Breast epithelium (tissue), 4 donors: ENCODE measurements at places on chromosomes 1 and 21. TPM values are rescaled to one million over a fixed set of nuclear protein-coding genes. Genes with fewer than 3 reads are reported as not detected.
A peak's percentile ranks its signal among the peaks of the same experiment; 100 is the strongest.

GRCh38 chr1:211375146-211375818 lies 48.6 kb downstream of the TRAF5 start:
- no peak overlapping the region for H3K27ac ChIP-seq
- no peaks in the 10 kb centered on the region for H3K27me3 ChIP-seq
- no peaks in the 10 kb centered on the region for H3K4me1 ChIP-seq
- no peak for DNase-seq
- H3K4me3 ChIP-seq = no peak overlapping the region

Gene LCK
- total RNA-seq = 2.9 TPM

Gene NUP210L
- total RNA-seq = under 0.01 TPM

GRCh38 chr1:193259636-193260035 lies 73.2 kb upstream of the B3GALT2 start:
- H3K4me1 ChIP-seq = no peaks in the 10 kb centered on the region
- no peak overlapping the region for H3K27ac ChIP-seq
- H3K4me3 ChIP-seq = no peak overlapping the region
- no peaks in the 10 kb centered on the region for H3K36me3 ChIP-seq
- no peaks in the 10 kb centered on the region for H3K27me3 ChIP-seq
- no peak for DNase-seq

DNA sequence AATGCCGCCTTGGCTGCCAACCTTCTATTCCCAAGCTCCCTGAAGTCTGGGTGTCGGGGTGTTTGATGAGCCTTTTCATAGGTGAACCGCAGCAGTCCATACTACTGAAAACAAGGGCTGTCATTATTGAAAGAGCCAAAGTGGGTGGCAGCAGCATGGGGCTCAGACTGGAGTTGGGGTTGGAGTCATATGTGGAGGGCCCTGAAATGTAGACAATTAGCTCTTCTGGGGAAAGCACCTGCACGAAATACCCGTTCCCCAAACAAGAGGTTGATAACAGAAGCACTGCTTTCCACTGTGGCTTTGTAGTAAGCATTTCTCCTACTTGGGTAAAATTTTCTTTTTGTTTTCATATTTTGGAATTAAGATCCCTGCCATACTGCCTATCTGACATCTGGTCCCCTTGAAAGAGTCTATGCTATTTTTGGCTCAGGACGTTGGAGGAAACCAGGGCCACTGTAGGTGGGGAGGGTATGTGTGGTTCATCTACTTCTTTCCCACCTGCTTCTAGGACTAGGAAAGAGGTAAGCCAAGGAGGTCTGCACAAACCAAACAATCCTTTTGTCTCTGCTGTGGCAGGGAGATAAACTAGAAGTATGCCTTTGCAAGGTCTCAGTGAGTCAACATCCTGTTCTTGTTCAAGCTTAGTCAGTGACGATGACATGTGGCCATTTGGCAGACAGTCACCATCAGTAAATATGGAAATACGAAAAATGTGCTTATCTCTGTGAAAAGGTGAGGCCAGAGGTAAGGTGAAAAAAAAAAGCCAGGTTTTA lies 197.0 kb upstream of the UBE2U start:
- DNase-seq = no peak
- no peak overlapping the region for H3K4me3 ChIP-seq
- H3K27me3 ChIP-seq = no peaks in the 10 kb centered on the region
- H3K36me3 ChIP-seq = no peaks in the 10 kb centered on the region
- no peak overlapping the region for H3K27ac ChIP-seq
- no peaks in the 10 kb centered on the region for H3K4me1 ChIP-seq

Gene GPR3
- total RNA-seq = 0.66 TPM

DNA sequence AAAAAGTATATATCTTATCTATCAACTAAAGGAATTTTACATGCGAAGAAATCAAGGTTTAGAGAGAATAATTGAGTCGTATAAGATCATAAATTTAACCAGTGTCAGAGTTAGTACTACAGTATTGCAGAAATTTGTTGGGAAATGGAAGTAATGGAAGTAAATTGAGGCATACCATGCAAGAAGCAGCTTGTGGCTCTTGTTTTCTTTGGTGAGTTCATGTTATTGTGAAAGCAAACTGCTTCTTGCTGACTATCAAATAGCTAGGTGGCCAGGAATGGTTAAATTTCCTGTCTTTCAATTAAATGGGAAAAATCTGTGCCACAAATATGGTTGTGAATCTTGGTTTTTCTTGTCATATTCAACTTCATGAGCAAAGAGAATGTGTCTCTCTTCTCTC lies 652.7 kb downstream of the LMO4 start:
- no peak overlapping the region for H3K4me3 ChIP-seq
- no peaks in the 10 kb centered on the region for H3K4me1 ChIP-seq
- DNase-seq = no peak
- no peaks in the 10 kb centered on the region for H3K27me3 ChIP-seq
- no peak overlapping the region for H3K27ac ChIP-seq
- H3K36me3 ChIP-seq = no peaks in the 10 kb centered on the region

GRCh38 chr1:117683571-117684285 lies 77.9 kb downstream of the TENT5C start:
- H3K27ac ChIP-seq = no peak overlapping the region
- no peaks in the 10 kb centered on the region for H3K27me3 ChIP-seq
- no peak overlapping the region for H3K4me3 ChIP-seq
- no peaks in the 10 kb centered on the region for H3K4me1 ChIP-seq
- DNase-seq = no peak

- peaks cover 23% of the 10 kb centered on the region for H3K27me3 ChIP-seq
- no peak overlapping the region for H3K4me3 ChIP-seq
- no peaks in the 10 kb centered on the region for H3K4me1 ChIP-seq
- H3K36me3 ChIP-seq = no peaks in the 10 kb centered on the region
- H3K27ac ChIP-seq = no peak overlapping the region
- DNase-seq = no peak
Observed at GRCh38 chr1:5304702-5305101, 650.3 kb downstream of the AJAP1 start.

Gene OR2L13
- 0.29 TPM for total RNA-seq

GRCh38 chr1:156727926-156728598 lies at the start of gene METTL25B:
TSS of gene METTL25B (plus strand) at chr1:156728469. CDS start at chr1:156729105, 636 bp downstream.
- DNase-seq = peak; percentile 82
- peak within 1 kb of the TSS; percentile 96 for H3K4me3 ChIP-seq
- peak within 1 kb of the TSS; percentile 99 for H3K27ac ChIP-seq
- H3K36me3 ChIP-seq = no peaks in the 10 kb centered on the region
- H3K27me3 ChIP-seq = no peaks in the 10 kb centered on the region

DNA sequence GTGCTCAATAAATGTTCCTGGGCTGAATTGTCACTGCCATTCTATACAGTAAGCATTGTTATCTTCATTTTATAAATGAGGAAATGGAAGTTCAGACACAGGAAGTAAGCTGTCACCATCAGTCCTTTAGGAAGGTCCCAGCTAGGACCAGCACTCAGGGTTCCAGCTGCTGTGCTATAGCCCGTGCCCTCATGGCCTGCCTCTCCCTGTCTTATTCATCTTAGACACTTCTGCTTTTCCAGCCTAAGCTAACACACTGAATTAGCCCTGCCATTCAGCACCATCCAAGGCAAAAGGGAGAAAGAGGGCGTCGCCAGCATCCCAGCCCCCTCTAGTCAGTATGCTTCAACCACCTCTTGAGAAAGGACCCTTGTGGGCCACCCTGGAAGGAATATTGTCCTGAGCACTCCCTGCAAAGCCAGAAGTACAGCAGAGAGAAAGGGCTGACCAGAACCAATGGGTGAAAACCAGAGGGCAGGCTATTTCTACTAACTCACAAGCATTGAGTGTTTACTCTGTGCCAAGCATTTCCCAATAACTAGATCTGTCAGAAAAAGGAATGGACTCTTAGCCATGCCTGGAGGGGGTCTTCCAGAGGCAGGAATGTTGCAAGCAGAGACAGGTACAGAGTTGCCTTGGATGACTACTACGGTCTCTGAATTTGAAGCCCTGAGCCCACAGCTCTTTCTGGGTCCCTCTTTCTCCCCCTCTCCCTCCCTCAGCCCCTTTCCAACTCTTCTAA lies 77.9 kb upstream of the NFIA start:
- DNase-seq = peak; percentile 76
- no peaks in the 10 kb centered on the region for H3K27me3 ChIP-seq
- no peaks in the 10 kb centered on the region for H3K4me1 ChIP-seq
- peak overlapping the region; percentile 77 for H3K27ac ChIP-seq
- no peaks in the 10 kb centered on the region for H3K36me3 ChIP-seq

Gene ZBTB17
- 40.3 TPM for total RNA-seq

- peak; percentile 5 for DNase-seq
- H3K27me3 ChIP-seq = peaks cover 4% of the 10 kb centered on the region
- H3K4me1 ChIP-seq = no peaks in the 10 kb centered on the region
- H3K36me3 ChIP-seq = no peaks in the 10 kb centered on the region
- peak overlapping the region; percentile 44 for H3K4me3 ChIP-seq
Observed at GRCh38 chr1:47578721-47579419, 141.0 kb downstream of the FOXD2 start.

Gene FCGR1A
- total RNA-seq = 8.5 TPM

Gene SYPL2
- total RNA-seq = 1.4 TPM

DNA sequence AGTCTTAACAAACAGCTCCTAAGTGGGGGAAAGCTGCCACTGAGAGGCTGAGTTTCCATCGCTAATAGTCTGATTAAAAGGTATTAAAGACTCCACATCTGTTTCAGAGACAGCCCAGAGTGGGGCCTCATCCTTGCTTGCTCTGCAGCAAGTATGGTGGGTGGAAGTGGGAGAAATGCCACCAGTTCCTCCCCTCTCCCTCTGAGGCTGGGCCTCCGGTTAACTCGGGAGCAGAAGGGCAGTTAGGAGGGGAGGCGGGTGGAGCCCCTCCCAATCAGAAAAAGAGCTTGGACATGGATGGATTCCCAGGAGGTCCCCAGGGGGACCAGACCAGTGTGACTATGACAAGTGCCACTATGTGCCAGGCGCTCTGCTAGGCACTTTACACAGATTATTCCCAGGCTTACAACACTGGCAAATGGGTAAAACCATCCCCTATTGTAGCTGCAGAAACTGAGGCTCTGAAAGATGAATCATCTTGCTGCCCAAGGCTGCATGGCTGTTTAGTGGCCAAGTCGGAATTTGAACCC lies 11.4 kb upstream of the ASCL5 start:
- peak overlapping the region; percentile 45 for H3K27ac ChIP-seq
- H3K4me3 ChIP-seq = no peak overlapping the region

- no peak overlapping the region for H3K4me3 ChIP-seq
- H3K27ac ChIP-seq = no peak overlapping the region
- H3K27me3 ChIP-seq = no peaks in the 10 kb centered on the region
- peaks cover 4% of the 10 kb centered on the region for H3K36me3 ChIP-seq
- DNase-seq = no peak
Observed at GRCh38 chr1:184691719-184692324, 62.8 kb downstream of the EDEM3 start.

Gene KDF1
- total RNA-seq = not detected

Gene HTR6
- not detected for total RNA-seq

Gene IFNLR1
- total RNA-seq = 10.7 TPM

GRCh38 chr1:38265293-38266196 lies 219.0 kb upstream of the POU3F1 start:
- no peak overlapping the region for H3K4me3 ChIP-seq
- DNase-seq = no peak
- H3K4me1 ChIP-seq = no peaks in the 10 kb centered on the region
- H3K27ac ChIP-seq = no peak overlapping the region
- H3K36me3 ChIP-seq = no peaks in the 10 kb centered on the region

DNA sequence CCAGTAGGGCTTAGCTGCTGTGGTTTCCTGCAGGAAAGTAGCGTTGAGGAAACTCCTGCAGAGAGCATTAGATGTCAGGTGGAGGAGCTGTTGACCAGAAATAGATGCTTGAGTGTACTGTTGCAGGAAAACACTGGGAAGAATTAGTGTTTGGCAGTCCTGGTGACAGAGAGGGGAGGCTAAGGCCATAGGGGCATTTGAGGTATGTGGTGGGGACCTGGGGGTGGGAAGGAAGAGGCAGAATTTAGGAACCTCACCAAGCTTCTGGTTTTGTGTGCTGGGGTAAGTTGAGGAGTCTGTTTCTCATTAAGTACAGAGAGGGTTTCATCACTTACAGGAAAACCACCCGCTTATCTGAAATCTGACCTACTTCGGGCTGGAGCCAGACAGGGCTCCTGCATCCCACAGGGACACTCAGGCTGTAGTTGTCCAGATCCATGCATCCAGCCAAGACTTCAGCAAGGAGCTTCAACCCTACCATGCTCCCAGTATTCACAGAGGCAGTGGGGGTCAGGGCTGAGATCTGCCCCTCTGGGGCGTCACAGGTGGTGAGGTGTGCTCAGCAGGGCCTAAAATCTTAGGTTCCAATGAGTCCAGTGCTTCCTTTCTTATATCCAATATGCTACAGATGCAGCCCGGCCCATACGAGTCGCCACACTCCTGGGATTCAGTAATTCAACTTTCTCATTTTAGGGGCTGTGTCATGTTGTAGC lies 15.1 kb downstream of the SH2D2A start:
- H3K27me3 ChIP-seq = no peaks in the 10 kb centered on the region
- no peak overlapping the region for H3K4me3 ChIP-seq
- H3K4me1 ChIP-seq = no peaks in the 10 kb centered on the region
- peak; percentile 34 for DNase-seq

Gene CLEC20A
- not detected for total RNA-seq

Gene GPR89A
- total RNA-seq = 34.1 TPM

GRCh38 chr21:15706696-15707095 lies 23.1 kb upstream of the USP25 start:
- no peak overlapping the region for H3K4me3 ChIP-seq
- peak overlapping the region; percentile 15 for H3K27ac ChIP-seq
- no peaks in the 10 kb centered on the region for H3K27me3 ChIP-seq
- no peaks in the 10 kb centered on the region for H3K4me1 ChIP-seq
- DNase-seq = no peak
- no peaks in the 10 kb centered on the region for H3K36me3 ChIP-seq

- no peaks in the 10 kb centered on the region for H3K36me3 ChIP-seq
- H3K4me1 ChIP-seq = no peaks in the 10 kb centered on the region
- H3K4me3 ChIP-seq = no peak overlapping the region
- no peak overlapping the region for H3K27ac ChIP-seq
- no peak for DNase-seq
- H3K27me3 ChIP-seq = peaks cover 42% of the 10 kb centered on the region
Observed at GRCh38 chr21:44730028-44730395, 18.6 kb upstream of the TSPEAR start.

Gene NUDT4B
- total RNA-seq = 7.9 TPM

DNA sequence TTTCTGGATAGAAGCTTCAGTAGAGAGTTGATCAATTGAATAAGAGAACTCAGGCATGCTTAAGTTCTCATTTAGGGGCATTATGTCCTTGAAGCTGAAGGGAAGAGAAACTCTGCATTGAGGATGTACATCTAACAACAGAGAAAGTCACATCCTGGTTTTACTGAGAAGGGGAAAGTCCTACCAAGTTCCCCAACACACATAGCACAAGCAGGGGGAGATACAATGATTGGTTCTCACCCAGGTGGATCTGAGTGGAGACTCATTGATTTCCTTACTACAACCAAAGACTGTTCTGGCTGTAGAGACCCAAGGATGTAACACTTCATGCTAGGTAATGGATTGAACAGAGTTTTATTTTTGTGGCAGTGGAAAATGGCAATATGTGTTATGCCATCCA lies 1.0 kb upstream of the KRTAP20-1 start:
- no peaks in the 10 kb centered on the region for H3K4me1 ChIP-seq
- no peaks in the 10 kb centered on the region for H3K27me3 ChIP-seq
- DNase-seq = no peak
- H3K36me3 ChIP-seq = no peaks in the 10 kb centered on the region
